HepG2 (cell line): ENCODE measurements at places on chromosomes 1 and 21. TPM values are rescaled to one million over a fixed set of nuclear protein-coding genes. Genes with fewer than 3 reads are reported as not detected.

The ANKRD45 gene
- not detected in 2 replicates for polyA plus RNA-seq

The TRNP1 gene
- 158 and 166 TPM in 2 replicates for polyA plus RNA-seq

The SELENON gene
- polyA plus RNA-seq: 8.0 and 8.9 TPM in 2 replicates

The PIK3C2B gene
- 4.2 and 4.5 TPM in 2 replicates for polyA plus RNA-seq

The RGS13 gene
- not detected in 2 replicates for polyA plus RNA-seq

The LMOD1 gene
- polyA plus RNA-seq: not detected in 2 replicates

The RPE65 gene
- not detected in 2 replicates for polyA plus RNA-seq

The CRNN gene
- not detected in 2 replicates for polyA plus RNA-seq

The AMY1B gene
- not detected in 2 replicates for polyA plus RNA-seq

The RNASEL gene
- 0.05 and 0.16 TPM in 2 replicates for polyA plus RNA-seq

The ZSWIM5 gene
- 20.6 and 22.0 TPM in 2 replicates for polyA plus RNA-seq

The PDZK1 gene
- 14.9 and 16.2 TPM in 2 replicates for polyA plus RNA-seq

The TLCD4 gene
- 4.1 and 4.7 TPM in 2 replicates for polyA plus RNA-seq

The HSPA13 gene
- polyA plus RNA-seq: 16.5 and 21.2 TPM in 2 replicates

The LCE1B gene
- not detected in 2 replicates for polyA plus RNA-seq

The CD1E gene
- polyA plus RNA-seq: not detected in 2 replicates

The VCAM1 gene
- polyA plus RNA-seq: not detected in 2 replicates

The SERPINC1 gene
- polyA plus RNA-seq: 142 and 156 TPM in 2 replicates

The EPS8L3 gene
- 106 and 127 TPM in 2 replicates for polyA plus RNA-seq

The TDRD10 gene
- not detected in 2 replicates for polyA plus RNA-seq

The MYBPH gene
- 0.04 TPM in 1 of 2 replicates, not detected in the other for polyA plus RNA-seq

The LYPD8 gene
- not detected in 2 replicates for polyA plus RNA-seq

The COL6A1 gene
- 4.8 and 9.8 TPM in 2 replicates for polyA plus RNA-seq

GRCh38 chr1:244362476-244362875, 89.2 kb downstream of the ADSS2 start:
- H3K27me3 ChIP-seq: no peaks in the 10 kb centered on the region
- no peak overlapping the region for H3K4me3 ChIP-seq
- peak; percentile 21 for DNase-seq
- H3K27ac ChIP-seq: no peak overlapping the region
- peaks cover 31% of the 10 kb centered on the region for H3K4me1 ChIP-seq
- no peaks in the 10 kb centered on the region for H3K36me3 ChIP-seq

GRCh38 chr1:68232289-68233148, at the start of gene WLS:
Gene WLS, minus strand, starts transcription at chr1:68232523. Its CDS starts 224 bp downstream, at chr1:68232299.
- no peaks in the 10 kb centered on the region for H3K36me3 ChIP-seq
- DNase-seq: no peak
- no peak within 1 kb of the TSS for H3K27ac ChIP-seq

GRCh38 chr1:235244974-235245592, 82.9 kb downstream of the ARID4B start:
- H3K27ac ChIP-seq: no peak overlapping the region
- H3K4me1 ChIP-seq: peaks cover 6% of the 10 kb centered on the region
- no peak overlapping the region for H3K4me3 ChIP-seq
- no peaks in the 10 kb centered on the region for H3K27me3 ChIP-seq
- no peak for DNase-seq

DNA sequence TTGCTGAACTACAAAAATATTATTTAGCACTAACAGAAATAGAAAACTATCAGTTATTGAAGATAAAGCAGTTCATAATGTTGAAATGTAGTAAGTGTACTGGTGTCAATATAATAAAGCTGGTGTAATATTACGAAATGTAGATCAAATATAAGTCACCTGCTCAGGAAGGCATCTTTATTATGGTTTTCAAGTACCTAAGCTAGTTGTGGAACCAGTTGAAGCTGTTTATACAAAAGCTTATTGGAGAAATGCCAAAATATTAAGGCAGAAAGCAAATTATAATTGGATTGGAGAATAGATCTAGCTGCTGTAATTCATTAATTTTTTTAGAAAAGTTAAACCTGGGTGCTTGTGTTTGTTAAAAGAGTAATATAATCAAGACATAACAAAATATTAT, 6.2 kb upstream of the MARK1 start:
- H3K4me1 ChIP-seq: no peaks in the 10 kb centered on the region
- H3K4me3 ChIP-seq: no peak overlapping the region
- DNase-seq: no peak
- H3K27ac ChIP-seq: no peak overlapping the region
- H3K36me3 ChIP-seq: no peaks in the 10 kb centered on the region

DNA sequence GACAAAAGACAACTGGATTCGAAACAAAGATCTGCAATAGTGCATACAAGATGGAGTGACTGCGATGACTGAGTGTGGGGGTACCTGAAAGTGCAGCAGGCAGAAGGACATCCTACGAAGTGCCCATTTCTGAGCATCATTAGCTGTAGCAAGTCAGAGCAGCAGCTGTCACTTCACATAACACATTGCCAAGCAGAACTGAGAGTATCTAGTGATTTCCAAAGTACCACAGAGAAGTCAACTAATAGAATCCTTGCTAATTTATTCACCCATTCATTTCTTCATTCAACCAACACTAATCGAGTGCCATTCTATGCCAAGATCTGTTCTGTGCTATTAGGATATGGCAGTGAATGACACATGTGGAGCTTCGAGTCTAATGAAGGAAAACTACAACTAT, 31.6 kb upstream of the CAMSAP2 start:
- no peak overlapping the region for H3K4me3 ChIP-seq
- DNase-seq: no peak
- H3K36me3 ChIP-seq: no peaks in the 10 kb centered on the region
- no peaks in the 10 kb centered on the region for H3K4me1 ChIP-seq

DNA sequence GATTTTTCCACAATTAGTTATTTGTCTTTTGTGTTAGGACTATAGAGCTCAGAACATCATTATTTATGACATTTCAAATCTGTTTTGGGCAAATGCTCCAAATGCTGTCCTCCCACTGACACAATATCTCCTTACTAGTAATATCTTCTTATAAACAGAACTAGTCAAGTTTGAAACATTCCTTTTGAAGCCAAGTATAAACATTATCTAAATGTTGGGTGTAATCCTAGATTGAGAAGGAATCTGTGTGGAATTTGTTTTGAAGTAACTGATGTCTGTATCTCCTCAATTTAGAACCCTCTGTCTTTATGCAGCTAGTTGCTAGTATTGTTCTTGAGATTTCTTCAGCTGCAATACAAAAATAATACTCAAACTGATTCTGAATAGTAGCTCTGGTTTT, 28.5 kb upstream of the PAXBP1 start:
- H3K27ac ChIP-seq: no peak overlapping the region
- no peaks in the 10 kb centered on the region for H3K36me3 ChIP-seq
- H3K27me3 ChIP-seq: no peaks in the 10 kb centered on the region
- no peak overlapping the region for H3K4me3 ChIP-seq
- peaks cover 7% of the 10 kb centered on the region for H3K4me1 ChIP-seq

- H3K4me3 ChIP-seq: no peak overlapping the region
- H3K36me3 ChIP-seq: peaks cover 13% of the 10 kb centered on the region; the same call in 1 of the 3 replicates
- H3K27me3 ChIP-seq: no peaks in the 10 kb centered on the region
- peaks cover 33% of the 10 kb centered on the region for H3K4me1 ChIP-seq
Measured at GRCh38 chr1:17008208-17008855, 3.4 kb downstream of the ATP13A2 start.

- no peak overlapping the region for H3K4me3 ChIP-seq
- no peaks in the 10 kb centered on the region for H3K36me3 ChIP-seq
Measured at GRCh38 chr1:37177230-37177864, 143.0 kb upstream of the GRIK3 start.

DNA sequence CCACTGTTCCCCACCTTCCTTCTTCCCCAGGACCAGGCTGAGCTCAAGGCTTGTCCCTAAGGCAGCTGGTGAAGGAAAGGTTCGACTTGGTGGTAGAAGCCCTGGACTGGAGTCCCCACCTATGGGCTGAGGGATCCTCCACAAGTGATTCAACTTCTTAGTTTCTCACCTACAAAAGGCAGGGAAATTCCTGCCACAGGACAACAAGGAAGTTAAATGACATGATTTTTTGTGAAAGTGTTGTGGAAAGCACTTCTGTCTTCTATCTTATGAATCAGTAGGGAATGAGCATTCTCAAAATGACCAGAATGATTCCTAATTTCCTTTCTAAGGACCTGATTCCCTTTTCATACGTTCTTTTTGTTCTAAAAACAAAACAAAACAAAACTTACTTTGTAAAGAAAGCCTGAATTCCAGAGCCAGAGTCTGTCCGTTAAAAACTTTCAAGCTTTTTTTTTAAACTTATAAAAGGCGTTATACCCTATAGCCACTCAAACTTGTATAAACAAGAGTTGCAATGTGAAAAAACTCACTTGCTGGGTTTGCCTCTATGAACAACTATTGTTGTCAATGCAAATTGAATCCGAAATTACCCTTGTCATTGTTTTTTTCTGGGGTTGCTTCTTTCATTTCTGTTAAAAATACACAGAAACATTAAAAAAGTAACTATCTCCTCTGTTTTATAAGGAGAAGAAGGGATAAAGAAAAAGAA, 12.2 kb downstream of the KCNJ15 start:
- no peak for DNase-seq
- H3K4me1 ChIP-seq: no peaks in the 10 kb centered on the region
- H3K4me3 ChIP-seq: no peak overlapping the region
- H3K27me3 ChIP-seq: no peaks in the 10 kb centered on the region
- H3K27ac ChIP-seq: no peak overlapping the region

DNA sequence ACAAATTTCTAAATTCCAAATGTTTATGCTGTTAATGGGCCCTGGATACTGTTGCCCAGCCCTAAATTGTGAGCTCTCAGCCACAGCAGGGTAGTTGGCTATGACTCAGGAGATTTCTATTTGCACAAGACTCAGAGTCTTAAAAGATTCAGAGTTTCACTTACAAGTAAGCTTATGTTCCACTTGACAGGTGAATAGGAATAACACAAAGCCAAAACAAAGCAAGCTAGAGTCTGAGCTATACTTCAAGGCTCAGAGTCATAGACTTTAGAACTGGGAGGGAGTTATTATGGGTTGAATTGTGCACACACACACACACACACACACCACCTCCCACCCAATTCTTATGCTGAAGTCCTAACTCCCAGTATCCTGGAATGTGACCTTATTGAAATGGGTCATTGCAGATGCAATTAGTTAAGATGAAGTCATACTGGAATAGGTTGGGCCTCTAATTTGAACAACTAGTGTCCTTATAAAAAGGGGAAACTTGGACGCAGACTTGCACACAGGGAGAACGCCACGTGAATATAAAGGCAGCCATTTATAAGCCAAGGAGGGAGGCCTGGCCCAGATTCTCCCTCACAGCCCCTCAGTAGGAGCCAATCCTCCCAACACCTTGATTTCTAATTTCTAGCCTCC, 30.2 kb downstream of the PRDX6 start:
- H3K36me3 ChIP-seq: no peaks in the 10 kb centered on the region
- no peaks in the 10 kb centered on the region for H3K27me3 ChIP-seq
- no peak for DNase-seq
- H3K4me3 ChIP-seq: no peak overlapping the region
- no peak overlapping the region for H3K27ac ChIP-seq

GRCh38 chr1:19552291-19553010, 67.1 kb upstream of the CAPZB start:
- no peaks in the 10 kb centered on the region for H3K36me3 ChIP-seq
- H3K27me3 ChIP-seq: peaks cover 15% of the 10 kb centered on the region; the same call in 2 of the 3 replicates
- no peak overlapping the region for H3K4me3 ChIP-seq
- no peak overlapping the region for H3K27ac ChIP-seq
- H3K4me1 ChIP-seq: peaks cover 24% of the 10 kb centered on the region

DNA sequence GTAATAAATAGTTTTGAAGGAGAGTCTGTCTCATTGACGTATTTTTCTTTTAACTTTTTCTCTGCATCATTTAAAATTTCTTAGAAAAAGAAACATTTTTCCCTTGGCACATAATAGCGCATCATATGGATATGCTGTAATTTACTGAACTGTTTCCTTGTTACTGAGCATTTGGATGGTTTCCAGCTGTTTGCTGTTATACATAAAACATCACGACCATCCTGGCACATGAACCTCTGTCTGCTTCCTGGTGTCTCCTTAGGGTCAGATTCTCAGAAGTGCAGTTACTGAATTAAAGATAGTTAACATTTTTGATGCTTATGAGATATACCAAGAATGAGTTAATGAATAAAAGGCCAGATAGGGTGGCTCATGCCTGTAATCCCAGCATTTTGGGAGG, 67.2 kb downstream of the BACE2 start:
- no peaks in the 10 kb centered on the region for H3K36me3 ChIP-seq
- H3K27ac ChIP-seq: no peak overlapping the region
- peaks cover 6% of the 10 kb centered on the region; the same call in 1 of the 3 replicates for H3K27me3 ChIP-seq
- DNase-seq: no peak

GRCh38 chr1:20184997-20185833, 681 bp upstream of the UBXN10 start:
- H3K27me3 ChIP-seq: peaks cover 2% of the 10 kb centered on the region; the same call in 1 of the 2 replicates
- DNase-seq: no peak
- H3K4me3 ChIP-seq: no peak overlapping the region
- peaks cover 34% of the 10 kb centered on the region for H3K4me1 ChIP-seq
- H3K36me3 ChIP-seq: no peaks in the 10 kb centered on the region

DNA sequence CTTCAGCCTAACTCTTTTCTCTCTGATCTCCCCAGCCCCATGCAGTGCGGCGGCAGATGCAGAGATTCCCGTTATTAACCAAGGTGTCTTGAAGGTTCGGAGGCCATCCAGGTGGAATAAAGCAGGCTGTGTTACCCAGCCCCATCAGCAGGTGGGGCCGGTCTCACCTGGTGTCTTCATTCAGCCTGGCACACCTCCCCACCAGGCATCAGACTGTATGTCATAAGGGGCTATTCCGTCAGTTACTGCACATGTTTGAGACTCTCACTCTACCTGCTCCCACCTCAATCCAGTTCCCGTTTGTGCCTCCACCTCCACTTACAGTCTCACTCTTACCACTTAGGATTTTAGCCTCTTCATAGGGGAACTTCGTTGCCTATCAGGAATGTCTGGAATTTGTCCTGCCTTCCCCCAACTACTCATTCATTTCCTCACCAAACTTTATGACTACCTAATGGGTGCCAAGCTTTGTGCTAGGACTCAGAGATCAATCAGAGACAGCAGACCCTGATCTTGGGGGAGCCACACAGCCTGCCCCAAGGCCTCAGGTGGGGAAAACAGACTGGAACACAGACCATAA, 170.2 kb downstream of the PLPP3 start:
- peaks cover 50% of the 10 kb centered on the region for H3K4me1 ChIP-seq
- no peak overlapping the region for H3K4me3 ChIP-seq
- H3K36me3 ChIP-seq: no peaks in the 10 kb centered on the region

DNA sequence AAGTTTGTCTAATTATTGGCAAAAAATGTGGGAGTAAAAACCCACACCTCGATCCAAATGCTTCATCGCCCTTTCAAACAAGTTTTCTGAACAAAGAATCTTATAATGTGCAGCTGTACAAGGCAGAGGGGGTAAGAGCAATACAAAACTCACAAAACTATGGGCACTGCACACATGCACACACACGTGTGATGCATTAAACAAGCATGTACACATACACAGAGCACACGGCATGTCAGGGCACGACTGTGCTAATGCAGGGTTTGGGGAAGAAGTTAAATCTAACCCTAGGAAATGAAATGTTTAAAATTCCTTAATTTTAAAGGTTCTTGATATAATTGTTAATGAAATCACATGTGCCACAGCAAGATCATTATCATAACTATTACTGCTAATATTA, 264.0 kb downstream of the SEC16B start:
- H3K27me3 ChIP-seq: no peaks in the 10 kb centered on the region
- no peak overlapping the region for H3K27ac ChIP-seq
- H3K4me3 ChIP-seq: no peak overlapping the region
- no peaks in the 10 kb centered on the region for H3K4me1 ChIP-seq
- no peaks in the 10 kb centered on the region for H3K36me3 ChIP-seq

- peak; percentile 64 for DNase-seq
- peak overlapping the region; percentile 100 for H3K4me3 ChIP-seq
- peaks cover 11% of the 10 kb centered on the region for H3K36me3 ChIP-seq
- H3K27ac ChIP-seq: no peak overlapping the region
- peaks cover 49% of the 10 kb centered on the region for H3K4me1 ChIP-seq
- no peaks in the 10 kb centered on the region for H3K27me3 ChIP-seq
Measured at GRCh38 chr1:156726549-156727226, 1.6 kb upstream of the METTL25B start.
